ENCODE measurements at places on chromosomes 2 and 18.

GRCh38 chr2:153311432-153311831 is 167.1 kb downstream of the RPRM start:
- DNase-seq, result no peak

DNA sequence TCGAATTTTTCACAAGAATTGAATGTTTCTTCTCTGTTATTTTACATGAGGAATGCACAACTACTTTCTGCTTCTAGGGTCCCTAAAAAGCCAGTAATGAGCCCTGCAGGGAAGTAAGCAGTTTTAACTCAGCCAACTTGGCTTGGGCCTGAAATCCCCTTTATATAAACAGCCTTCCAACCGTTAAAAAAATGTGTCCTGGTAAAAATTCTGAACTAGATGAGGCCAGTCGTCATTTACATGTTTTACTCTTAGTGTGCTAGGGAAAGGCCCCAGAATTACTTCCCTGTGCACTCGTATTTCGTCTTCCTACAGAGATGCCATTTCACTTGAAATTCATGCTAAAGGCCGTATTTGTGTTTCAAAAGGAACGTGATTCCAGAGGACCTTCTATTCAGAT is 42.4 kb upstream of the RPE start:
- no peak for DNase-seq

DNA sequence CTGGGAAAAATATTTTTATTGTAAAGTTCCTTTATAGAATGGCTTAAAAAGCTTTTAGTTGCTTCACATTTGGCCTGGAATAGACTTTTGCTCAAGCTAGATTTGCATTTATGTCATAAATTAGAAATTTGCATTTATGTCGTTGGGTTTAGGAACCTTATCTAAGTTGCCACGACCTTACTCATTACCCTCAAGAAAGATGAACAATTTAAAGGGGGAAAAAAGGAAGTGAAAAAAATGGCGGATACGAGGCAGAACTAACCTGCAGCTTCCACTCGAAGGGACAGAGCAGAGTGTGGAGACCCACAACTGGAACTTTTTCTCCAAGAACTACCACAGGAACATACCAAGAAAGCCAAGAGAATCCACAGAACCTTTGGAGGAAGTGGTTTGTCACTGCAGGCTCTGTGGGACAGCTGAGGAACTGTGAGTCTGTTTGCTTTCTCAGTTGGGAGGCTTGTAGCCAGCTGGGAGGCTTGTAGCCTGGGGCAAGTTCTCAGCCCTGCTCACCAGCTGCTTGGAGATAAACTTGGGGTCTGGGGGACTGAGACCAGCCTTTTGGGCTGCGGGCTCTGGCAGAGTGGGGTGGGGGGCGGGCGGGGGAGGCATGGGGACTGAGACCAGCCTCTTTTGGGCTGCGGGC is 349.9 kb upstream of the MEIS1 start:
- DNase-seq, result peak; percentile 72

DNA sequence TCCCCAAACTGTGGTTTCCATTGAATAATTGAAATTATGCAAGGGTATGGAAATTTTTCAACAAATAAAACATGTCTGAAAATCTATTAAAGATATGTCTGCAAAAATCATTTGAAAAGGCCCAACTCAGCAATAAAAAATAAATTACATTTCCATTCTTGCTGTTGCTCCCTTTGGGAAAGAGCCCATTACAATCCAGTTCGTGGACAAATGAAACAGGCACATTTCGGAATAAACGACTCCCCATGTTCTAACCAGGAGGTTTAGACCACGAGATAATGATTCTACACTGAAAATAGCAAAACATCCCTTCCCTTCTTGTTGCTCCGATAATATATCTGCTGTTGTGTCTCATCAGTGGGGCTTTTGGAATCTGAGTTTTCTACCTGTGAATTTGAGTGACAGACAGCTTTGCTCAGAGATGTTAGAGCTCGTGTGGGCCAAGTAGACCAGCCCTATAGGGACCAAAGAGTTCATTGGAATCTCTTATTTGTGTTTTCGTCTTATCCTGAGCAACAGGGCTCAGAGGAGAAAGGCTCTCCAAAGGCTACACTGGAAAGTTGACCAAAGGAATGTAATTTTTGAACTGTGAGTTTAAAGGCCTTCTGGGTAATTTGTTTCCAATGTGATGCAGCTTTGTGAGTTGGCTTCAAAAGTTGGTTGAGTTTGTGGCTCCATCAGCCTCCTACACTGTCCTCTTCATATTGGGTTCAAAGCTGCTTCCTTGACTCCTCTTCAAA is 119.5 kb downstream of the ACTR3 start:
- no peak for DNase-seq

DNA sequence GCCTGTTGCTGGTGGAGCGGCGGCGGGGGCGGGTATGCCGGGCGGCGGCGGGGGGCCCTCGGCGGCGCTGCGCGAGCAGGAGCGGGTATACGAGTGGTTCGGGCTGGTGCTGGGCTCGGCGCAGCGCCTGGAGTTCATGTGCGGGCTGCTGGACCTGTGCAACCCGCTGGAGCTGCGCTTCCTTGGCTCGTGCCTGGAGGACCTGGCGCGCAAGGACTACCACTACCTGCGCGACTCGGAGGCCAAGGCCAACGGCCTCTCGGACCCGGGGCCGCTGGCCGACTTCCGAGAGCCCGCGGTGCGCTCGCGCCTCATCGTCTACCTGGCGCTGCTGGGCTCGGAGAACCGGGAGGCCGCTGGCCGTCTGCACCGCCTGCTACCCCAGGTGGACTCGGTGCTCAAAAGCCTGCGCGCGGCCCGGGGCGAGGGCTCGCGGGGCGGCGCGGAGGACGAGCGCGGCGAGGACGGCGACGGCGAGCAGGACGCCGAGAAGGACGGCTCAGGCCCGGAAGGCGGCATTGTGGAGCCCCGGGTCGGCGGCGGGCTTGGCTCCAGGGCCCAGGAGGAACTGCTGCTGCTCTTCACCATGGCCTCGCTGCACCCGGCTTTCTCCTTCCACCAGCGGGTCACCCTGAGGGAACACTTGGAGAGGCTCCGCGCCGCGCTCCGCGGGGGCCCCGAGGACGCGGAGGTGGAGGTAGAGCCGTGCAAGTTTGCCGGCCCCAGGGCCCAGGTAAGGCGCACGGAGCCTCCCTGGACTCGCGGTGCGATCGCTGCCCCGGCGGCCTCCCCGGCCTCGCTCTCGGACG is 1.0 kb downstream of the ZCCHC2 start:
- peak; percentile 53 for DNase-seq

GRCh38 chr2:144481666-144482065 is 38.3 kb downstream of the ZEB2 start:
- DNase-seq, result no peak

GRCh38 chr2:241988146-241988545 is 118.6 kb downstream of the RTP5 start:
- DNase-seq, result no peak

- no peak for DNase-seq
Observed at GRCh38 chr2:26652361-26653041, 11.3 kb upstream of the CIB4 start.

GRCh38 chr18:12625241-12625640 is 32.7 kb downstream of the SPIRE1 start:
- DNase-seq, result no peak

- no peak for DNase-seq
Observed at GRCh38 chr2:236955521-236956030, 130.1 kb upstream of the COPS8 start.

GRCh38 chr18:54551590-54551989 is 39.5 kb upstream of the DYNAP start:
- no peak for DNase-seq

- no peak for DNase-seq
Observed at GRCh38 chr2:94979406-94980375, 45.8 kb upstream of the MAL start.

DNA sequence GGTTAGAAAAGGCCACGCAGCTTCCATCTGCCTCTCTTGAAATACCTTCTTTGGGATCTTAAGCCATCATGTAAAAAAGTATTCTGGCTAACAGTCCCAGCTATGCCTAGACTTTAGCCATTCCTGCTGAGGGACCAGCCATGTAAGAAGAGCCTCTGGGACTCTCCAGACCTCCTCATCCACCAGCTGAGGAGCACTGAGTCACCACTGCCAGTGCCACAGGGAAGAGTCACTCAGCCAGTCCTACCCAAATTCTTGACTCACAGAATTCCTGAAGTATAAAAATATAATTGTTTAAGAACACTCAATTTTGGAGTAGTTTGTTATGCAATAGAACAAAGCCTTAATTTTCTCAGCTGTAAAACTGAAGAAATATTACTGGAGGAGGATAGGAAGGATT is 436.7 kb downstream of the ZEB2 start:
- no peak for DNase-seq

GRCh38 chr2:11862049-11862448 is 115.6 kb downstream of the LPIN1 start:
- no peak for DNase-seq

DNA sequence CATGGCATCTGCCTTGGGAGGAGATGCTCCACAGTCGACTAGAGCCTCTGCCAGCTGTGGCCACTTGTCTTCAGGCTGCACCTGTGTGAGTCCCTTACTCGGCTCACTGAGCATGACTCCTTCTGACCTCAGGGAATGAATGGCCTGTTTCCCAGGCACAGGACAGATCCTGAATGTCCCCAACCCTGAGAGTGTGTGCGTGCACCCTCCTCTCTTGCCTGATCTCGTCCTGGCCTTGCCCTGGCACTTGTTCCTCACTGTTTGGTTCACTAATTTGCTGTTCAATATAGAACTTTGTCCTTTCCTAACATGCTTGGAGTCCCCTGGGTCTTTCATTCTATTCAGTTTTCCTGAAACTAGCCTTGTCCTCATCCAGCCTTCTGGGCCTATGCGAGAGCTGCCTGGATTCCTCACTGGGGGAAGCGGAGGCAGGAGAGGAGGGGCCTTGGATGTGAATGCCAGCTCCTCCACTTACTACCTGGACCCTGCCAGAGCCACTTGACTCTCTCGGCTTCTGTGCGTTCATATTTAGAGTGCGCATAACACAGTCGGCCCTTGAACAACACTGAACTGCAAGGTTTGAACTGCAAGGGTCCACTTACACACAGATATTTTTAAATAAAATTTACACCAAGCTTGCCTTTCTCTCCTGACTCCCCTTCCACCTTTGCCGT is 184.8 kb downstream of the ACKR3 start:
- peak; percentile 68 for DNase-seq

DNA sequence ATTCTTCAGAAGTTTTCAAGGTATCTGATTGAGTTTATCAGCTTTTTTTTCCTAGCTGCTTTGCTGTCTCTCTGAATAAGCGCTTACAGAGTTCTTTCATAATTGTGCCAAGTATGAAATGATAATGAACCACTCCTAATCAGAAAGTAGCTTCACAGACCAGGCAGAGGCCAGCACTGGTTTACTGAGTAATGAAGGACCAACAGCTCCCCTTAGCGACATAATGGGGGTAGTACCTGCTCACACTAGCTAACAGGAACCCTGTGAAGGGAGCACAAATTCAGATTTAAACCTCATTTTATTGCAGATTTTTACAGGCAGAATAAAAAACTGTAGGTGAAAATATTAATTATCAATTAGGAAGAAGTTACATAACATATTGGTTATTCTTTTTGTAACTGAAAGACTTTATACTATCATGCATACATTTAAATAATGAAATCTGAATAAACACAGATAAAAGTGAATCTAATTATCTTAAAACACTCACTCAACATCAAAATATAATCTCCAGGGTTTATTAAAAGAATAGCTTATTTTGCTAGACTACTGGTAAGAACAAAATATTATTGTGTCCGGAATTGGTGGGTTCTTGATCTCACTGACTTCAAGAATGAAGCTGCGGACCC is 53.7 kb upstream of the LRRC30 start:
- DNase-seq, result peak; percentile 51

- DNase-seq, result no peak
Observed at GRCh38 chr2:107088156-107088555, 202.2 kb upstream of the ST6GAL2 start.

DNA sequence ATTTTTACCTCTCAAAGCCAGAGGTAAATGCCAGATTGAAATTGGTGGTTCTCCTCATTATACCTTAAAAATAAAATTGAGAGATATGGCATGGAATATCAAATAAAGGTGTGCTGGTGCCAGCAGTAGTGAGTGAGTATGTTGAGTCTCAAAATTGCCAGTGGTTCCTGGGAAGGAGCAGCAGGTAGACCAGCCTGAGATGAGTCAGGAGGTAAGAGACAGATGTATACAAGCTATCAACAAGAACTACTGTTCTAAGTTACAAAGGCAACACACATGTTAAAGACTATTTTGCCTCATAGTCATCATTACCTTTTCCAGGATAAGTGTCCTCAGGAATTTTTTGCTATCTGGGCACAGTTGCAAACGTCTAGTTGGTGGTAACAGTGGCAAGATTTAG is 1.3 kb upstream of the UPP2 start:
- no peak for DNase-seq

GRCh38 chr2:187037310-187037709 is 188.3 kb upstream of the ZSWIM2 start:
- no peak for DNase-seq

GRCh38 chr18:79566771-79567431 is 112.7 kb upstream of the CTDP1 start:
- no peak for DNase-seq

GRCh38 chr2:179769323-179769722 is 92.1 kb downstream of the ZNF385B start:
- DNase-seq, result no peak

GRCh38 chr2:101818531-101819451 is 121.3 kb downstream of the MAP4K4 start:
- DNase-seq, result peak; percentile 49

DNA sequence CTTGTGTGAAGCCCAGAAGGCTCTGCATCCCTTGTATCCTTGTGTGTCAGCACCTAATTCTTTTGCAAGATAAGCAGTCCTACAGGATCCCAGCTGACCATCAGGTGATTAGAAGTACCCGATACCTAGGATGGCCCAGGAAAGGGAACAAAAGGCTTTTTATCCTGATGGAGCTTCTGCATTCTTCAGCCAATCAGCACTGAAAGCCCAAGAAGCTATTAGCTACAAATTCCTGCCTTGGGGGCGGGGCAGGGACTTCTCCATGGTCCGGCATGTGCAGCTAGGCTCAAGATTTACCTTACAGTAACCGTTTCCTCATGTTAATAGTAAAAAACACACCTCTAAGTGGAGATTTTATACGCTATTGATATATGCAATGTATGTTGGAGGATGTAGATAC is 264.6 kb upstream of the THUMPD2 start:
- DNase-seq, result no peak

DNA sequence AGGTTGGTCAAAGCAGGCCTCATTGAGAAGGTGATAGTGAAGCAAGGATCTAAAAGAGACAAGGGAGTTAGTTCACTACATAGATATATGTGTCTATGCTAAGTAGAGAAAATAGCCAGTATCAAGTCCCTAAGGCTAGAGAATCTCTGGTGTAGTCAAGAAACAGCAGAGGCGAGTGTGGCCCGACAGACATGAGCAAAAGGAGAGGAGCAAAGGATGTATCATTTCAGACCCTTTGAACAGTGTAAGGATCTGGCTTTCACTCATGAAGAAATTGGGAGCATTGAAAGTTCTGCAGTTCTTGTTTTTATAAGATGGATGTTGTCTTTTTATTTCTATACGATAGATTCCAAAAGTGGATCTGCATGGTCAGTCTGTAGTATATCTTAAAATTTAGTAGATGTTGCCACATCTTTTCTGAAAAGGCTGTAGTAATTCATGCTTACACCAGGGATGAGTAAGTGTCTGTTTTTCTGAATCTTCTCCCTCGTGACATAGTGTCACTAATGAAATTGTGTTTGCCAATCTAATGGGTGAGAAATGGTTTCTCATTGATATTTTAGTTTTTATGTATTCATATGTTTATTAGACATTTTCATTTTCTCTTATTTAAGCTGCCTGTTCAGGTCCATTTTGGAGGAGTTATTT is 18.8 kb downstream of the SP100 start:
- no peak for DNase-seq

- no peak for DNase-seq
Observed at GRCh38 chr2:20986024-20986939, 57.6 kb downstream of the APOB start.

All from NCI-H345 (cell line).